Activated naive CD4-positive, alpha-beta T cell treated with anti-CD3 and anti-CD28 coated beads, Interleukin-2, amount 50 U/mL, for 72 hours (primary cell): ENCODE measurements at places on chromosomes 3 and 15. TPM values are rescaled to one million over a fixed set of nuclear protein-coding genes. Genes with fewer than 3 reads are reported as not detected.

- peak; percentile 39 for DNase-seq
Measured at GRCh38 chr3:18559331-18559842, 134.2 kb upstream of the SATB1 start.

DNA sequence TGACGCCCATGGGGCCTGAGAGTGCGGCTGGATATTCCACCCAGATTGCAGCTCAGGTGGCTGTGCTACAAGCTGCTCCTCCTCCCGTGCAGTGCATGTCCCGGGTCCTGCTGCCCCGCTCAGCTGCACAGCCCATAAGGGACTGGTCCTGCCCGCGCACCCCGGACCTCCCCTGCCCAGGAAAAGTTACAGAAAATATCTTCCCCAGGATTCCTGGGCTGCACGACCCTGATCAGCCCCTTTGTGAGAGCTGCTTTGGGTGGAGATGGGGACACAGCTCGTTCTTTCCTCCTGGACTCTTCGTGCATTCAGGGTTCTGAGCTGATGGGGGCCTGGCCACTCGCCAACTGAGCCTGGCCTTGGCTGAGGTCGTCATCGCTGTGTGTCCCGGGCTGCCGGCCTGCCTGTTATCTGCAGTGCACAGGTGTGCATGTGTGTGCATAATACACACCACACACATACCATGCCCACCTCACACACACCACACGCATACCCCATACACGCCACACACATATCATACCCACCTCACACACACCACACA is 28.8 kb downstream of the APBA2 start:
- peak; percentile 41 for DNase-seq

- DNase-seq: peak; percentile 67
Measured at GRCh38 chr15:31347067-31347975, 20.7 kb downstream of the KLF13 start.

The ITPKA gene
- total RNA-seq: 1.2 TPM

The CCDC50 gene
- 10.9 TPM for total RNA-seq

The GATM gene
- 3.7 TPM for total RNA-seq
